HuH-7.5 (cell line): ENCODE measurements at places on chromosomes 6 and 20.

DNA sequence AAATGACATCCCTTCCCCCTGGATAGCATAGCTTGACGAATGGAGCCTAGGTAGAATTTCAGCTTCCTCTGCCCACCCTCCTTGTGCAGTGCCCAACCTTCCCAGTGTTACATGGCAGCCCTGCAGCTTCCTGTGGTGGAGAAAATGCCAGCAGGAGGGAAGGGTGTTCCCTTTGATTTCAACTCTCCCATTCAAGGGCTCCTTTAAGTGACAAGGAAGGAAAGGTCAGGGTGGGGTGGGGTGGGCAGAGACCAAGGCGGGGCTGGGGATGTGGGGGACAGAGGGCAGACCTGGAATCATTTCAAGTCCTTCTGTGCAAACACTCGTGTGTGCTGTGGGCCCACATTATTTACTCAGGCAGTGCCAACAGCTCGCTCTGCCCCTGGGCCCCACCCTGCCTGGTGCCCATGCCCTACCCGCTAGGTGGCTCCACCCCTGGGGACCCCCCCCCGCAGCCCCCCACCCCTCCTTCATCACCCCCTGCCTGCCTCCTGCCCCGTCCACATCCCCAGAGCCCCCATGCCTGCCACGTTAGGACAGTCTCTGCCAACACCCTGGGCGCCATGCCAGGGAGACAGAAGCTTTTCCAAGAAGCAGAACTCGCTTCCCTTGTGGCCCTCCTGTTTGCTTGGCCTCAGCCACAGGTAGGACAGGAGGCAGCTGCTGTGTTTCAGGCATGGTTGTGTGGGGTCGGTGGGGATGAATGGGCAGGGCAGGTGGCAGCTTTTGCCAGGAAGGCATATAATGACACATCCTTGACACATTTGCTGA, 9.4 kb downstream of the SPDEF start:
- no peak for DNase-seq

GRCh38 chr6:89144354-89144906, 1.4 kb upstream of the PM20D2 start:
- no peak for DNase-seq

DNA sequence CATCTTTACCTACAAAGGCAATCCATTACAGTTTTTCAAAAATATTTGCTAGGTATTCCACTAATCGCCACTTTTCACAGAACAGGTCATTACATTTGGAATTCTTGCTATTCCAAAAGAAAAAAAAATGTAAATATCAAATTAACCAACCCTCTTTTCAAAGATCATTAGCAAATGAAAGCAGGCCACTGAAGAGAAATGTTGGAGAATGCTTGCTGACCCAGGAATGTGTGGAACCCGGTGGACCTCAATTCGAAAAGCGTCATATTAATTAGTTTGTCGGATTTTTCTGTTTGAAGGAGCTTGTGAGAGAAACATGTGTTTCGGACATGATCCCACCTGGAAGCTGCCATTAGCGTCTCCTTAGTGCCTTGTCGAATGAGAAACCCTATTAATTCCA, 27.9 kb upstream of the SERPINB9 start:
- no peak for DNase-seq

DNA sequence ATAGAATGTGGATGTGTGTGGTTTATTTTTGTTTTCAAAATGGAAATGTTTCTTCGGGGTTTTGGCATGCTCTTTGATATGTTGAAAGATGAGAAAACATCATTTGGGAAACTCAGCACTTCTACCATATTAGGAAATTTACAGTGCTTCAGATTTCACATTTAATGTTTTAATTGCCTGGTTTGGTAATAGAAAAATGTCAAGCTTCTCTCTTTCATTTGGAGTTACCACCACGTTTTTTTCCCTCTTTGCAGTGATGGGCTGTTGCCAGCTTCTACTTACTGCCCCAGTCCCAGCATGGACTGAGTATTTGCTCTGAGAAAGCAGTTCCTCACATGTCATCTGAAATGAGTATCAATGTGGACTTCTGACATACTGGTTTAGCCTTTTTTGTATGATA, 267.7 kb downstream of the PRL start:
- DNase-seq, result no peak

DNA sequence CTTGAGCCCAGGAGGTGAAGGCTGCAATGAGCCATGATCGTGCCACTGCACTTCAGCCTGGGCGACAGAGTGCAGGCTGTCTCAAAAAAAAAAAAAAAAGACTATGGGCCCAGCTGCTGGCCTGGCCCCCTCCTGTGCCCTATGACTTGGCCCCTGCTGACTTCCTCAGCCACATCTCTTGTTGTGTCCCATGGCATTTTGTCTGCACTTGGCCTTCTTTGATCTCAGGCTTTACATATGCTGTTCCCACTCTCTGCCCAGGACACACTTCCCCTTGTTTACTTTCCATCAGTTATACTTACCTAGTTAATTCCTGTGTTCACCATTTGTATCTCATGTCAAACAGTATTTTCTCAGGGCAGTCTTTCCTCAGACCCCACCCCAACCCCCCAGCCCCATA, 44.5 kb downstream of the RPRD1B start:
- DNase-seq, result no peak

DNA sequence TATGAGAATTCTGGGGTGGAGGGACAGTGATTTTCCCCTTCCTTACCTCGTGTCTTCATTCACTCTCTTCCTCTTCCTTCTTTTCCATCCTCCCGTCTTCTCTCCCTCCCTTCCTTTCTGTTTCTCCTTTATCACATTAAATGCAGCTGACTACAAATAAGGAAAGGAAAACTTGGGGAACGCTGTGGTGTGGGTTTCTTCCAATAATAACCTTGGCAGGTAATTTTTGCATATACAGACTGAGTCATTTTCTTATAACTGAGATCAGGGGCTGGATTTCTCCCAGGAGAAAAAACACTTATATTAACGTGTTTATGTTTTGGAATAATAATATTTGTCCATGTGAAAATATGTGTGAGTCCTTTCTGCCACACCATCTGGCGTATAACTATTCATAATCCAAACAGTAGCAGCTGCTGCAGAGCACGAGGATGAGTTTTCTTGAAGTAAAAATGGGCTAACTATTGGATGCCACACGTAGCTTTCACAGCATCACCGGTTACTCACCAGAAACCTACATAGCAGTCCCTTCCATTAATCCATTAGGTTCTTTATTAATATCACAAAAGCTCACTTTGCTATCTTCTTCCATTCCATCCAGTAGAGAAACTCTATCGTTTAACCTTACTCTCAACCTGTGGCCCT, 139.2 kb upstream of the SASH1 start:
- no peak for DNase-seq

GRCh38 chr6:38193051-38193450, 373.5 kb downstream of the ZFAND3 start:
- DNase-seq, result no peak

GRCh38 chr6:39493174-39493573, 170.7 kb upstream of the KCNK16 start:
- no peak for DNase-seq

- no peak for DNase-seq
Observed at GRCh38 chr6:7268362-7268761, 44.6 kb downstream of the SSR1 start.

GRCh38 chr6:143396497-143397226, 53.8 kb downstream of the ADAT2 start:
- DNase-seq, result peak; percentile 29

- no peak for DNase-seq
Observed at GRCh38 chr6:164756142-164756541, 553.3 kb downstream of the C6orf118 start.
